MM.1S (cell line): ENCODE measurements at places on chromosomes 2 and 18.

DNA sequence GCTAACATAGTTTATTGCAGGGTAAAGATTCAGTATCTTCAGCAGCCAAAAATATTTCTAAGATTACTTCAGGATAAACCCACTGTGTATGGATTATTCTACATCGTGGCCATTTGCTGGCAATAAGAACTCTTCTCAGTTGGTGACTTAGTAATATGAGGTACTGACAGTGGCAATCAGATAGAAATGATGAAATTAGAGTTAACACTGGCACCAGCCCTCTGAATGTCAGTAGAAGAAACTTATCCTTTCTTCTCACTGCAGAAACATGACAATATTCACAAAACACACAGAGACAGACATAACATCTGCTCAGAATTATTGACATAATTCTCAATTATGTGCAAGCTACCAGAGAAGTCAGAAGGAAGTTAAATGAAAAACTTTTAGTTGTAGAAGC is 246.3 kb upstream of the COL3A1 start:
- no peaks in the 10 kb centered on the region for H3K36me3 ChIP-seq
- no peak for DNase-seq
- no peaks in the 10 kb centered on the region for H3K27me3 ChIP-seq
- no peaks in the 10 kb centered on the region for H3K4me1 ChIP-seq
- no peak overlapping the region for H3K4me3 ChIP-seq
- H3K27ac ChIP-seq = no peak overlapping the region

- H3K36me3 ChIP-seq = no peaks in the 10 kb centered on the region
- H3K27ac ChIP-seq = no peak overlapping the region
- H3K27me3 ChIP-seq = no peaks in the 10 kb centered on the region
Measured at GRCh38 chr2:54499661-54500060, 43.5 kb downstream of the SPTBN1 start.

DNA sequence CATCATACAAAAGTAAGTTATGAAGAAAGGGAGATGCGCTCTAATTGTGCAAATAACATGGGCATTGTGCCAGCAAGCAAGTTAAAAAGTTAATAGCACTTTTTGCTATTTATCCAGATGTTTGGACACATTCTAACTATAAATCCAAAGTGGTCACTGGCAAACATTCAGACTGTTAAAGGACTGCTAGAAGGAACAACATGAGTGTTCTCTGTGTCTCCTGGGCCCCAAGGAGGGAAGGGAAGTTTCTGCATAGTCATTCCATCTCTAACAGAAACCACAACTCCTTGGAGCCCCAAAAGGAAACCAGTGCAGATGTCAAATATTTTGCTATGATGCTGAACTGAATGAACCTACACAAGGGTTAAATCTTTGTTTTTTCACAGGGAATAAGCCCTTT is 213.3 kb upstream of the HNRNPA3 start:
- H3K27ac ChIP-seq = no peak overlapping the region
- no peaks in the 10 kb centered on the region for H3K27me3 ChIP-seq
- no peaks in the 10 kb centered on the region for H3K36me3 ChIP-seq
- no peaks in the 10 kb centered on the region for H3K4me1 ChIP-seq
- no peak for DNase-seq
- H3K4me3 ChIP-seq = no peak overlapping the region

DNA sequence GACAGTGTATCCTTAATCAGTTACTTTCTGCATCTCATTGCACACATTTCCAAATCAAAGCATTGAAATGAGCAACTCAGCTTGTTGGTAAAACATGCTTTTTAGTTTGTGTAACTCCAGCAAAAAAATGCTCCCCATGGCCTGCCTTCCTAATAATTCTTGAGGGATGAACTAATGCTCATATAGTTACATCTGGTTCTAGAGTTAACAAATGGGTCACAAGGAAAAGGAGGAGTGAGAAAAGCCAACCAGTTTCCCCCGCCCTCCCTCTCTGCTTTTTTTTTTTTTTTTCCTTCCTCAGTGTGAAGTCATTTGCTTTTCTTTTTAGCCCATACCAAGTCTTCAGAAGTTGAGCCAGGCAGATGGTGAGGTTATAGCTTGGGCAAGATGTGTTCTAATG is 231.7 kb downstream of the MTX2 start:
- no peaks in the 10 kb centered on the region for H3K4me1 ChIP-seq
- no peaks in the 10 kb centered on the region for H3K36me3 ChIP-seq
- no peak overlapping the region for H3K4me3 ChIP-seq

- no peak for DNase-seq
- peaks cover 17% of the 10 kb centered on the region for H3K27me3 ChIP-seq
- H3K36me3 ChIP-seq = no peaks in the 10 kb centered on the region
- H3K4me3 ChIP-seq = no peak overlapping the region
Measured at GRCh38 chr2:96104487-96104861, 11.9 kb downstream of the ADRA2B start.

GRCh38 chr2:107931412-107931811 is 54.9 kb upstream of the SLC5A7 start:
- no peak overlapping the region for H3K27ac ChIP-seq
- H3K4me1 ChIP-seq = no peaks in the 10 kb centered on the region
- no peak overlapping the region for H3K4me3 ChIP-seq
- no peaks in the 10 kb centered on the region for H3K36me3 ChIP-seq
- H3K27me3 ChIP-seq = no peaks in the 10 kb centered on the region

DNA sequence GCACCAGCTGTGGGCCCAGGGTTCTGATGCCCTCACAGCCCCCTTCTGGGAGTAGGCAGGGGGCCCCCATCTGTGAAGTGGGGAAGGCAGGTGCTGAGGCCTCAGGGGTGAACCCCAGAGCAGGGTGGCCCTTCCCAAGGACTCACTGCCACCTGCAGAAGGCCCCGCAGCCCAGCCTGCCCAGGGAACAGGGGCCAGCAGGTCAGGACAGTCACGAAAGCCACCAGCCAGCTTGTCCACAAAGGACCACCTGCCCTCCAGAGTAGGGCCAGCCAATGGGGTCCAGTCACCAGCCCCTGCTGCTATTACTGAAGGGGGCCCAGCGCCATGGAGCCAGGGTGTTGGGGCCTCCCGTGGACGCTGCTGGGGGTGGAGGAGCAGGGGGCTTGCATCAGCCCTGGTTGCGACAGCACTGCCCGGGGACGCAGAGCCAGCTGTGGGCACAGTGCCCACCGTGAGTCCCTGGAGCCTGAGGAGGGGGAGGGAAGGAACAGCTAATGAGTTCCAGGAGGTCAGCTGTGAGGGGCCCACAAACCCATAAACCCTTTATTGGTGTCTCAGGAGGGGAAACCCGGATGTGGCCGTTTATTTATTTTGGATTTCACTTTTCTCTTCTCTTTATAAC is 11.5 kb upstream of the SNED1 start:
- H3K4me3 ChIP-seq = no peak overlapping the region
- DNase-seq = no peak
- H3K27me3 ChIP-seq = peaks cover 16% of the 10 kb centered on the region; the same call in 1 of the 2 replicates
- no peak overlapping the region for H3K27ac ChIP-seq

- H3K27me3 ChIP-seq = no peaks in the 10 kb centered on the region
- no peaks in the 10 kb centered on the region for H3K4me1 ChIP-seq
- H3K27ac ChIP-seq = no peak overlapping the region
Measured at GRCh38 chr18:49591271-49591670, 29.4 kb downstream of the LIPG start.

GRCh38 chr18:63258749-63259566 is 60.6 kb downstream of the BCL2 start:
- no peaks in the 10 kb centered on the region for H3K36me3 ChIP-seq
- H3K27ac ChIP-seq = no peak overlapping the region
- no peak for DNase-seq
- no peak overlapping the region for H3K4me3 ChIP-seq
- no peaks in the 10 kb centered on the region for H3K27me3 ChIP-seq
- peaks cover 18% of the 10 kb centered on the region for H3K4me1 ChIP-seq

DNA sequence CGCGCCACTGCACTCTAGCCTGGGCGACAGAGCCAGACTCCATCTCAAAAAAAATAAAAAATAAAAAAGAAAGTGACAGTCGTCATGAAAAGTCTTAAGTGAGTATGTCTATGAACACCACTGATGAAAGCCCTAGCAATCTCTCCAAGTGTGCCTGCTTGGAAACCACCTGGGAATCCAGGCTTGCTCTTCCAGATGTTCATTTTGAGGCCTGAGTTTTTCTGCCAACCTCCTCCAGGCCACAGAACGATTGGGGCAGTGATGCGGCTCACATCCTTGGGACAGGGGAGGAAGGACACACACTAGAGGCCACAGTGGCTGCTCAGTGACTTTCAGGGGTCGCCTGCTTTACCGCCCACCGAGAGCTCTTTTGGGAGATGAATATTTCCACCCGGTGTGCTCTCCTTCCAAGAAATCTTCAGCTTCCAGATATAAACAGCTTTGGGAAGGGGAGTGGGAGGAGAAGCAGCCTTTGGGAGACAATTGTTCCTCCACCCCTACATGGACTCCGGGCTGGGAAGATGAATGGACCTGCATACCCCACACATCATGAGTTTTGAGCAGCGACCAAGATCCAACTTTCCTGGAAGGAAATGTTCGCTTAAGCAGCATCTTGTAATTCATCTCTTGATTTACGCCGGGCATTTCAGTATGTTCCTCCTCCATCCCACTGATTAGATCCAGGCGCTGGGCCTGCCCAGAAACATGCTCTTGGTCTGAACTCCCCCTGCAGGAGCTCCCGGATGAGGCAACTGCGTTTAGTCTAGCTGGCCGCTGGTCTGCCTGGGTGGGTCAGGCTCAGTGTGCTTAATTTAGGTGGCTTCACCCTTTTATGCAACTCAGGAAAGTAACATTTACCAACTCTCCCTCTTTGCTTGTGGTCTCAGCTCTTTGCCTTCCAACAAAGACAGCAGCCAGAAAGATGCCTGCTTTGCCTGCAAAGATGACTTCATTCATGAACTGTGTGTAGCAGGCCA is 6.2 kb upstream of the ARMC9 start:
- no peaks in the 10 kb centered on the region for H3K36me3 ChIP-seq
- no peak overlapping the region for H3K4me3 ChIP-seq
- no peaks in the 10 kb centered on the region for H3K4me1 ChIP-seq
- DNase-seq = no peak
- no peak overlapping the region for H3K27ac ChIP-seq

- no peak overlapping the region for H3K27ac ChIP-seq
- no peaks in the 10 kb centered on the region for H3K27me3 ChIP-seq
- DNase-seq = no peak
- H3K4me1 ChIP-seq = no peaks in the 10 kb centered on the region
- no peak overlapping the region for H3K4me3 ChIP-seq
Measured at GRCh38 chr2:636641-637405, 40.4 kb downstream of the TMEM18 start.

DNA sequence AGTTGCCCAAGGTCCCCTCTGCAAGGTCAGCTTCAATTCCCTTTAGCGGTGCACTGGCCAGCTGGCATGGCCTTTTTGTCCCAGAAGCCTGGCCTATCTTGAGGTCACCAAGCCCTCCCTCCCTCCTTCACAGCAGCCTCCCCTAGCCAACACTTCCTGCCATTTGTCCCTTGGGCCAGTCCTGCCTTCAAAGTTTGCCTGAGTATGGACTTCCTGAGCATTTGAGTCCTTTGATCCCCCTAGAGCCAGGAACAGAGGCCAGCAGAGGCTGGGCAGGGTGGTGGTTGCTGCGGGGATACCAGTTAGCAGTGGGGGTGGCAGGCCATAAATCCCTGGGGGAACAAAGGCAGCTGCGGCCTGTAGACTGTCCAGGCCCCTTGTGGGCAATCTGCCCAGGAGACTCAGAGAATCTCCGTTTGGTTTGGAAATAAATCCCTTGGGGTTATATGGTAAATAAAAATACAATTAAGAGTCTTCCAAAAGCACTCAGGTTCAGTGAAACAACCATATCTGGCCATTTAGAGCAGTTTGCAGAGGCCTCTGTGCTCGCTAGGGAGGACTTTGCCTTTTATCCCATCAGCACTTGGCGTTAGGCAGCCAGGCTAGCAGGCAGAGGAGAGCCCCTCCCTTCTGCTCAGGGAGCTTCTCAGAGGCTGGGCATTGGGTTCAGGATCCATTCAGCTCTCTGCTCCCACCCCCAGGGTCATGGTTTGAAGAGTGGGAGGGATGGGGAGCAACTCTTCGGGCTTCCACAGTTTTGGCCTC is 3.1 kb upstream of the HES6 start:
- H3K4me1 ChIP-seq = peaks cover 9% of the 10 kb centered on the region
- DNase-seq = no peak
- H3K4me3 ChIP-seq = no peak overlapping the region

- no peaks in the 10 kb centered on the region for H3K27me3 ChIP-seq
- H3K36me3 ChIP-seq = no peaks in the 10 kb centered on the region; the same call in 1 of the 2 replicates
- no peaks in the 10 kb centered on the region for H3K4me1 ChIP-seq
- no peak for DNase-seq
Measured at GRCh38 chr2:28408764-28409599, 16.3 kb downstream of the FOSL2 start.
